WTC11 (cell line): ENCODE measurements at places on chromosomes 3 and 15. TPM values are rescaled to one million over a fixed set of nuclear protein-coding genes. Genes with fewer than 3 reads are reported as not detected.

- H3K36me3 ChIP-seq, result no peaks in the 10 kb centered on the region
- H3K4me3 ChIP-seq, result no peak overlapping the region
- peaks cover 32% of the 10 kb centered on the region for H3K4me1 ChIP-seq
- no peaks in the 10 kb centered on the region; the same call in 1 of the 2 replicates for H3K27me3 ChIP-seq
These were observed 197.3 kb upstream of the IL12A start for GRCh38 chr3:159791336-159791735.

- DNase-seq, result no peak
- no peak overlapping the region; the same call in 1 of the 2 replicates for H3K27ac ChIP-seq
- H3K36me3 ChIP-seq, result no peaks in the 10 kb centered on the region
- H3K4me3 ChIP-seq, result no peak overlapping the region
These were observed 31.9 kb downstream of the ACAN start for GRCh38 chr15:88835119-88835518.

- H3K27me3 ChIP-seq, result no peaks in the 10 kb centered on the region
- no peak overlapping the region for H3K4me3 ChIP-seq
- H3K36me3 ChIP-seq, result no peaks in the 10 kb centered on the region
- H3K4me1 ChIP-seq, result peaks cover 13% of the 10 kb centered on the region
- no peak overlapping the region for H3K27ac ChIP-seq
These were observed 166.3 kb downstream of the FAM43A start for GRCh38 chr3:194851941-194852340.

DNA sequence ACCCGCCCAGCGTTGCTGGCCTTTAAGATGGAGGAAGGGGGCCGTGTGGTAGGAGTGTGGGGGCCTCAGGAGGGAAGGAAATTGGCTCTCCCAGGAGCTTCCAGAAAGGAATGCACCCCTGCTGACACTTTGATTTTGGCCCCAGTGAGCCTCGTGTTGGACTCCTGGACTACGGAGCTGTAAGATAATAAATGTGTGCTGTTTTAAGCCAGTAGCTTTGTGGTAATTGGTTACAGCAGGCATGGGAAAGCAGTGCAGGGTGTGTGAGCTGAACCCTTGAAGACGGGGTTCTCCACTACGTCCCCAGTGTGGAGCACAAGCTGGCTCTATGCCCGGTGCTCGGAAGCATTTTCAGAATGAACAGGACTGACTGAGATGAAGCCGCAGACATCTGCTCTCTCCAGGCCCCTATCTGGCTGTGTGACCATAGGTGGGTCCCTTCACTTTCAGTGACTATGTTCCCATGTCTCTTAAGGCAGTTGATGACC, 22.9 kb upstream of the CGNL1 start:
- peaks cover 52% of the 10 kb centered on the region for H3K4me1 ChIP-seq
- H3K27ac ChIP-seq, result no peak overlapping the region
- no peak overlapping the region for H3K4me3 ChIP-seq
- H3K27me3 ChIP-seq, result peaks cover 5% of the 10 kb centered on the region
- DNase-seq, result no peak
- H3K36me3 ChIP-seq, result no peaks in the 10 kb centered on the region

DNA sequence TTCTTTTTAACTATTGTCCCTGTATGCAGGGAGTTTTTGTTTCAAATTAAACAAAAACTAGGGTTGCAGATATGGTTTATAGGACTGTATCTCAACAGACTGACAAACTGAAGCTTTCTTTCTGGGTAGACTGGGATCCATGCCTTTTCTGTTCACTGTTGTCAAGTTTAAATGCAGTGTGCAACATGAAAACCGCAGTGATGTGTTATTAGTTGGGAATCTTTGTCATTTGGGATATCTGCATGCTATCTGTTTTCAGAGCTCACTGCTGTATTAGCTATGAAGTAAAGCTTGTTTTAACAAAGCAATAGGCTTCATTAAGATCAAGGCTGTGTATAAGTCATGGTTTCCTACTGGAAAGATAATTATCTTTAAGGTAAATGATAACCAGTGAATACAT, 21.4 kb upstream of the MCF2L2 start:
- no peak overlapping the region for H3K27ac ChIP-seq
- H3K4me3 ChIP-seq, result no peak overlapping the region
- peaks cover 17% of the 10 kb centered on the region for H3K4me1 ChIP-seq
- H3K27me3 ChIP-seq, result no peaks in the 10 kb centered on the region

GRCh38 chr3:131174752-131175151, 148.1 kb downstream of the NEK11 start:
- 0 out of 2 replicates have a peak, but pooled peaks cover 2% of the 10 kb centered on the region for H3K4me1 ChIP-seq
- H3K27ac ChIP-seq, result no peak overlapping the region
- H3K4me3 ChIP-seq, result no peak overlapping the region
- H3K27me3 ChIP-seq, result no peaks in the 10 kb centered on the region
- peaks cover 2% of the 10 kb centered on the region; the same call in 1 of the 2 replicates for H3K36me3 ChIP-seq
- DNase-seq, result no peak

- no peak overlapping the region for H3K27ac ChIP-seq
- H3K36me3 ChIP-seq, result no peaks in the 10 kb centered on the region
- H3K4me3 ChIP-seq, result no peak overlapping the region
- H3K27me3 ChIP-seq, result peaks cover 15% of the 10 kb centered on the region; the same call in 1 of the 2 replicates
These were observed 106.0 kb downstream of the MEX3B start for GRCh38 chr15:81939604-81940440.

- 0 out of 2 replicates have a peak, but pooled peaks cover 6% of the 10 kb centered on the region for H3K4me1 ChIP-seq
- H3K36me3 ChIP-seq, result no peaks in the 10 kb centered on the region
- no peak for DNase-seq
- no peaks in the 10 kb centered on the region for H3K27me3 ChIP-seq
- H3K27ac ChIP-seq, result no peak overlapping the region
These were observed 24.7 kb upstream of the UBE2E1 start for GRCh38 chr3:23781051-23781450.

- no peak for DNase-seq
- no peak overlapping the region for H3K27ac ChIP-seq
These were observed 776.3 kb downstream of the TUSC7 start for GRCh38 chr3:117485841-117486240.

The ENTPD3 gene
- total RNA-seq, result 0.39 to 0.50 TPM (median 0.44 TPM) in 3 replicates

The GPR87 gene
- 0.16 TPM in 1 of 3 replicates, not detected in the others for total RNA-seq

The CAMP gene
- total RNA-seq, result not detected in 3 replicates

The TMEM42 gene
- total RNA-seq, result 15.0 to 20.1 TPM (median 16.6 TPM) in 3 replicates

The TGFBR2 gene
- 6.7 to 9.6 TPM (median 7.7 TPM) in 3 replicates for total RNA-seq

The ZNF860 gene
- 6.4 to 6.7 TPM (median 6.5 TPM) in 3 replicates for total RNA-seq

The FOXL2 gene
- total RNA-seq, result 0.82 to 1.6 TPM (median 1.4 TPM) in 3 replicates
